ENCODE measurements at places on chromosomes 12 and 14.

- DNase-seq: no peak
Observed at GRCh38 chr12:6140651-6141447, 16.4 kb upstream of the VWF start.

DNA sequence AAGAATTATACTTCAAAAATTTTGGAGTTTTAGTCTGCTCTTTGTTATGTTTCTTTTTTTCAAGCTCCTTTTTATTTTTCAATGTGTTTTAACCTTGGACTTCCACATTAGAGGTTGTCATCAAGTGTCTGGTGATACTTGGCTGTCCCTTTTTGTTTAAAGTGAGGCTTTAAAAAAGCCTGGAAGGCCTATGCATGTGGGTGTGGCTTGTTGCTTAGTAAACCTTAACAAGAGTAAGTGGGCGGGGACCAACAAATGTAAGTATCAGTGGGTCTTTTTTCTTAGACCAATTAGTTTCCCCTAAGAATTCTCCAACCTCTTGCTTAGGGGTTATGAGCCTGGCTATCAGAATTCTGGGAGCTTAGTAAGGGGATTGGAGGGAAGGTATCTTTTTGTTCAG lies 26.4 kb downstream of the HCFC2 start:
- DNase-seq: no peak

DNA sequence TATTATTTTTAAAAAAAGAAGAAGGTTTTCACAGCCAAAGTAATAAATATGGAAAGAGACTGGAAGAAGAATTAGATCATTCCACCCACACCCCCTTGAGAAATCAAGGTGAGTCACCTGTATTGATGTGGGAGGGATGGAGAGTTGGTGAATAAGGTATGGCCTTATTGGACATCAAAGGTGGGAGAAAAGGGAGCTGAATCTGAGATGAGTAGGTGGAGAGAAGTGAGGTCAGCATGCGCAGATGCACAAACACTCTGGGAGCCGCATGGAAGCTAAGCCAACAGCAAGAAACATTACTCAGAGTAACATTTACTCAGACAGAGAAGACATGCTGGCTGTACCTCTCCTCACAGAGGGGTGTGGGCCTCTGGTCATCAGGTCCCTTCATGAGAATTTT lies 113.1 kb upstream of the FOXG1 start:
- no peak for DNase-seq

GRCh38 chr14:58460772-58461171 lies 33.3 kb downstream of the KIAA0586 start:
- DNase-seq: no peak

GRCh38 chr14:78227248-78228077 lies 57.3 kb downstream of the NRXN3 start:
- DNase-seq: no peak

GRCh38 chr12:78698747-78699146 lies 165.8 kb upstream of the SYT1 start:
- no peak for DNase-seq

DNA sequence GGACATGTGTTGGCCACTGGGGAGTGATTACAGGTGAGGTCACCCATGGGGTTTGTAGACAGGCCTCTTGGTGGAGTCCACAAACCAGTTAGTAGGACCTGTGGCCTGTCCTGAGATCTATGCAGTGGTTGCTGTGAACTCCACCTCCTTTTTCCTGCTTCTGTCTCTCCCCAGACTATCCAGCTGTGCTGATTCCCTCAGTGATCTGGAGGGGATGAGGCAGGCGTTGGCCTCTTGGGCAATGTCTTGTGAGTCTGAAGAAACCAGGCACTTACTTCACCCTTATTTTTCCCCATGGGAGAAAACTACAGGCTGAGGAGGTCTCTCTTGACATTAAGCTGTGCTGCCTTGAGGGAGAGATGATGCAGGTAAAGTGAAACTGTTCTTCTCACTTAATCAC lies 257.2 kb upstream of the PRICKLE1 start:
- DNase-seq: no peak

GRCh38 chr14:35212471-35213142 lies 79.6 kb upstream of the PSMA6 start:
- no peak for DNase-seq

DNA sequence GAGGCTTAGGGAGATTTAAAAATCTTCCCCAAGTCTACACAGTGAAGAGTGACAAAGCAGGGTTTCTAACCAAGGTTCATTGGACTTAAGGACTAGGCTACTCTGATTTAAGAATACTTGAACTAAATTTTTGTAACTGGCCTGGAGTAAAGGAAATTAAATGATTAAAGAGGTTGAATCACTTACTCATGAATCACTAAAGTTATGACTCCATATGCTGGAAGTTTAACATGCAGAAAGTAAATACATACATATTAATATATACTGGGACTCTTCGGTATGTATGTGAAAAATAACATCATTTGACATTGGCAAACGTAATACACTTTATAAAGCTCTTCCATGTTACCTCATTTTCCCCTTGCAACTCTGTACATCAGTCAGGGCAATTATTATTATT lies 322.9 kb downstream of the KCNH5 start:
- DNase-seq: no peak

DNA sequence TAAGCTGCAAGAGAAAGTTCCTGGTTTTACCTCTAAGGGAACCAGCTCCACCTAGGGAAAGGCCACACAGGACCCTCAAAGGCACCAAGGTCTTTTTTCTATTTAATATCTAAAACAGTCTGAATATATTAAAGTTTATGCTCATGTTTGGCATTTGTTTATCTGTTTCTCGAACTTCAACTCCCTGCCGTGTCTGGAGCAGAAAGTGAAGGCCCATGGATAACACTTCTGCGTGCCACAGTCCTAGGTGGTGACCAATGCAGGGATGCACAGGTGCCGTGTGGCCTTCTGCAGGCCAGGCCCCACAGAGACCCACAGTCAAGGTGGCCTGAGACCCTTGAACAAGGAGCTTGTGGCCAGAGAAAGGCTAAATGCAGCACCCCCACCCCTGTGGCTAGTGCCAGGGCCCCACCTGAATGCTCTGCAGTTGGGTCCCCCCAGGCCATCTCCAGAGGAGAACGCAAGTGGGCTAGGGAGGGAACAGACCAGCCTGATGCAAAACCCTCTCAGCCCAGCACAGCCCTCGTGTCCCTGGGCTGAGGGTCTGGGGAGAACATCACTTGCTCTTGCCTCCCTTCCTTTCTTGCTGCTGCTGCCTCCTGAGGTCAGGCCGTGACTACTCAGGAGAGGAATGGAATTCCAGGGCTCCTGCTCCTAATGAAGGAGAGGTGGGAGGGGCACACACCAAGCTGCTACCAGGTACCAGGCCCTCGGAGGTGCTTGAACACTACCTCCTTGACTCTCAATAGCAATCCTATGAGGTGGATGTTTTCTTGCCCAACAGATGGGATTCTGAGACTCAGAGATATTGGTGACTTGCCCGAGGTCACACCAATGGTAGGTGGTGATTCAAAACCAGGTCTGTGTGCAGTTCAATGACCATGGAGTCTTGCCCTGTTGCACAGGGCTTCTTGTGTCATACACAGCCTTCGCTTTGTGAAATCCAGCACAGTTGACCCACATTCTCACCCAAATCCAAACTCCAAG lies 45.4 kb downstream of the PSMA6 start:
- no peak for DNase-seq

- no peak for DNase-seq
Observed at GRCh38 chr12:13347241-13348043, 150.9 kb downstream of the EMP1 start.

DNA sequence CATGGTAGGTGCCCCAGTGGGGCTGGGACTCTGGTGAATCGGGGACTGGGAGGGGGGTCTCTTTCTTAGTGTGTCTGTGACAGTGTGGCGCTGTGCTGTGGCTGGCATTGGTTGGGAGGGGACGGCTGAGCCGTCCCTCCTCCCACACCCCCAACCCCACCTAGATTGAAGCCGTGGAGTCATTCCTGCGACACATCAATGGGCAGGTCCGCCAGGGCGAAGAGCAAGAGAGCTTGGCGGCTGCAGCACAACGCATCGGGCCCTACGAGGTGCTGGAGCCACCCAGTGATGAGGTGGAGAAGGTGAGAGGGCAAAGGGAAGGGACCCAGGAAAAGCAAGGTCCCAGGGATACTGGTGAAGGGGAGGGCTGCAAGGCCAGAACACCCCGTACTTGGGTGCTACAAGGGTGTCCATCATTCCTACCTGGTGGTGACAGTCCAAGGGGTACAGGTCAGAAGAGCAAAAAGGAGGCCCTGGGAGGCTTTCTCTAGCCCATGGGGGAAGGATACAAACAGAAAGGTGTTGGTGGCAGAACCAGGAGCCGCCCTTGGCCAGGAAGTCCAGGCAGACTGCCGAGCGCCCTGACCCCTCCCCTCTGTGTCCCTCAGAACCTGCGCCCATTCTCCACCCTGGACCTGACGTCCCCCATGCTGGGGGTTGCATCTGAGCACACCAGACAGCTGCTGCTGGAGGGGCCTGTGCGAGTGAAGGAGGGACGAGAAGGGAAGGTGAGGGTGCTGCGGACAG lies 7.4 kb downstream of the PLEKHG6 start:
- no peak for DNase-seq

GRCh38 chr12:3988519-3989217 lies 115.5 kb upstream of the PARP11 start:
- no peak for DNase-seq

GRCh38 chr12:96445691-96446583 lies 43.4 kb upstream of the CFAP54 start:
- DNase-seq: peak; percentile 27

GRCh38 chr14:96160076-96160912 lies 44.3 kb upstream of the BDKRB2 start:
- DNase-seq: no peak

DNA sequence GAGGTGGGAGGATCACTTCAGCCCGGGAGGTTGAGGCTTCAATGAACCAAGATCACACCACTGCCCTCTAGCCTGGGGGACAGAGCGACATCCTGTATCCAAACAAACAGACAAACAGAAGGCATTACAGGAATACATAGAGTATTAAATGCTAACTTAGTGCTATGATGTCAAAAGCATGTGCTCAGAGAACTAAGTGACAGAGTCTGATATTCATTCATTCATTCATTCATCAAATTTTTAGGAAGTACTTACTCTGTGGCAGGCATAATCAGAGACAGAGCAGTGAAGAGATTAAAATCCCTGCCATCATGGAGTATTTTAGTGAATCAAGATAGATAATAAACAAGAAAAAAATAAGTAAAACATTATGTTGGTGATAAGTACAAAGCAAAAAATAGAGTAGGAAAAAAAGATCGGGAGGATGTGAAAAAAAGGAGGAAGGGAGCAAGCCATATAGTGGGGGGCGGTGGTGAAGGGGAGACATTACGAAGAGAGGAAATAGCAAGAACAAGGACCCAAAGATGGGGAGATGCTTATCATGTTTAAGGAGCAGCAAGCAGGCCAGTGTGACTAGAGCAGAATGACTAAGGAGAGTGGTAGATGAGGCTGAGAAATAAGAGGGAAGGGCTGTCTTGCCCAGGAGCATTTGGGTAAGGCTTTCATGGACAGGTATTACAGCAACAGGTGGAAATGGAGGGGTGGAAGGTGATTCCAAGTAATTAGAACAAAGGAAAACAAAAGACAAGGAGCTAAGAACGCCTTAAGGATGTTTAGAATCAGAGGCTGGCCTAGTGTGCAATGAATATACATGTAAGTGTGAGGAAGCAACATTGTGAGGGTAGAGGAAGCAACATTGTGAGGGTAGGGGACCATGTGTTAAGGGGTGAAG lies 2.8 kb downstream of the MAP4K5 start:
- no peak for DNase-seq

- DNase-seq: no peak
Observed at GRCh38 chr12:44054281-44054680, 218.4 kb downstream of the TMEM117 start.

DNA sequence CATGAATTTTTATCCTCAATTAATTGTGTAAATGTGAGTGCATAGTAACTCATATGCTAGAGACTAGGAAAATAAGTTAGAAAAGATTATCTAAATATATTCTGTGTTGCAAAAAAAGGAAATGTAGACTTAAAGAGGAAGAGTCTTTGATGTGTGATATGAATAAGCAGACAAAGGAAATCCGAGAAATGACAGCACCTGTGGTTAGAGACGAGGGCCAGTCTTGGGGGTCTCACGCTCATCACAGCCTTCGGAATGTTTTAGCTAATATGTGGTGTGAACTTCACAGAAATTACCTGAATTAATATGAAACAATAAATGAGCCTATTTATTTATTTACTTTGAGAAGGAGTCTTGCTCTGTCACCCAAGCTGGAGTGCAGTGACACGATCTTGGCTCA lies 11.6 kb downstream of the ATP6V0A2 start:
- DNase-seq: no peak

- no peak for DNase-seq
Observed at GRCh38 chr12:68352067-68352466, 19.9 kb upstream of the MDM1 start.

DNA sequence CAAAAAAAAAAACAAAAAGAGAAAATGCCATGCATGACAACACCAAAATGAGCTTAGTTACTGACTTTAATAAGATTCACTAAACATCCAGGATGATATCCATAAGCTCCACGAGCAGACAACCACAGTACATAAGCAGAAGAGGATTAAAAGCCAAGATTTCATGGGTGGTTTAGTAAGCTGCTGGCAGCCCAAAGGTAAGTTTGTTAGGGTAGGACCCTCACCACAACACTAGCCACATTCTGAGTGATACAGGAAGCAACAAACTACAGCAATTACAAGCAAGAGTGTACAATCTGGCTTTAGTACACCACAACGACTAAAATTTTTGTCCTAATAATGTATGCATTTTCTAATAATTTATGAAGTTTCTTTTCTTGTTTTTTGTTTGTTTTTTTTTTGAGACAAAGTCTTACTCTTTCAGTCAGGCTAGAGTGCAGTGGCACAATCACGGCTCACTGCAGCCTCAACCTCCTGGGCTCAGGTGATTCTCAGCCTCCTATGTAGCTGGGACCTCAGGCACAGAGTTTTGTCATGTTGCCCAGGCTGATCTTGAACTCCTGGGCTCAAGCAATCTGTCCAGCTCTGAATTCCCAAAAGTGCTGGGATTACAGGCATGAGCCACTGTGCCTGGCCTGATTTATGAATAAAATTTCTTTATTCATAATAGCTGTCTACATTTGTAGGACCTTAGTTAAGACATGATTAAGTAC lies 221.4 kb downstream of the MED13L start:
- DNase-seq: no peak

DNA sequence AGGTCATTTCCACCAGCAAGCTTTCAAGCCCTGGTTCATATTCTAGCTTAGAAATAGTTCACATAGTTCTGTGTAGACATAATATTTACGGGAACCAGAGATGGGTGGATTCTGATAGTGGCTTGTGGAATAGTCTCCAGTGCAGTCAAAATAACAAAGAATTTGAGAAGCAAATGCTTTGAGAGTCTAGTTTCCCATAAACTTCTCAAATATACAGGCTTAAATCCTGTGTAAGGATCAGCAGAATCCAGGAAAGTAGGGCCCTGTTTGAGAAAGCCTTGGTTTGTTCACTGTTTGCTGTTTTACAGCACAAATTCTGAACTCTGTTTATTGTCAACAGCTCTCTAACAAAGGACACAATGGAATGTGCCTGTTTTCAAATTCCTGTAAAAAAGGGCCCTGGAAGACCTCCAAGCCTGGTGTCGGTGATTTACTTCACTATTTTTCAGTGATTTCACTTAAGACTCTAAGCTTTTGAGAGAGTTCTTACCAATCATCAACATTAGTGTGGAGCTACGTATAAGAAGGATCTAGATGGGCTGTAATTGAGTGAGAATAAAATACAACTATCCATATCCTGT lies 11.4 kb upstream of the FOS start:
- no peak for DNase-seq

All from stimulated activated CD4-positive, alpha-beta T cell treated with anti-CD3 and anti-CD28 coated beads, Interleukin-15, amount 100 ng/mL, for 1 hour (primary cell).